Stimulated activated naive CD4-positive, alpha-beta T cell (primary cell): ENCODE measurements at places on chromosomes 1 and 21.

DNA sequence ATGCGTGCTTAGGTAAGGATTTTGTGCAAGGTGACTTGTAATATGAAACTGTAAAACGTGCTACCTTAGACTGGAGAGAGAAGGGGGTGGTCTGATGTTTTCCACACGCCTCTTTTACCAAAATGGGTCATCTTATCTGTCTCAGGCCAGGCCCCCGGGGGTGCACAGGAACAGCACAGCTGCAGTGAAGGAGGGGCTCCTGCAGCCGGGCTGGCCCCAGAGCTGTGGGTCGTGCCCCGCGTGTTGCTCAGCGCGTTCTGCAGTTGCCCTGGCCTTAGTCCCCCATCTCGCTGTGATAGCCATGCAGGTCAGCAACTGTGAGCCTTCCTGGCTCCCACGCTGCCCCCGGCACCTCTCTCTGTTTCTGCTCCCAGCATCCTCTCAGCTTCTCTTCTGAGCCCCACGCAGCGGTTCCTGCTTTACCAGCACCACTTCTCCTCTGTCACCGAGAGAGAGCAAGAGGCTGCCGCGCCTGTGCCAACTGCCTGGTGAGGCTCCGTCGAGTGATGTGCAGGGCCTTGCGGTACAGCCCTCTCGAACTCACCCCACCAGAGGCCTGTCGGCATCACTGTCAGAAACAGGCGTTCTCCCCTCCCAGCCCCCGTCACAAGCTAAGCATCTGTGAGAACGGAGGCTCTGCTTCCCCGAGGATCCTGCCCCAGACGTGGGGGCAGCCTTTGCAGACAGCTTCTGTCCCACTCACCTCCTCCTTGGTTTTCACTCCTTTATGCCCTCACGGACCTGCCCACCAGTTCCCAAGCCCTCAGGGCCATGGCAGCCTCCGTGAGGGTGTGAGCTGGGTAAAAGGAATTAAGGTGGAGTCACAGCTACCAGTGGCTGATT lies 73.3 kb downstream of the ADARB1 start:
- no peak for DNase-seq

DNA sequence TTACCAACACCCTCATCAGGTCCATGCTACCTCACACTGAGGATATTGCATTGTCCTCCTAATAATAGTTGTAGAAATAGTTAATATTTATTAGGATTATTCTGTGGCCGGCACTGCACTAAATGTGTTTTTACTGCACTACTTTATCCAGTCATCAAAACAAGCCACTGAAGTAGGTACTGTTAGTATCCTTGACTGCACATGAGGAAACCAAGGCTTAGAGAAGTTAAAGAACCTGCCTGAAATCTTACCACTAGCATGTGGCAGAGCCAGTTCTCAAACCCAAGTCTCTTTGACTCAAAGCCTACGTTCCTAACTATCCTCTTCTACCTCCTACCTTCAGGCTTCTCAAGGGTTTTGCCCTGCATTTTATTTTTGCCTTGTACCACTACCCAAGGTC lies 30.9 kb downstream of the FMO1 start:
- DNase-seq = no peak

- no peak for DNase-seq
Observed at GRCh38 chr1:219580009-219580676, 32.8 kb downstream of the ZC3H11B start.

- DNase-seq = no peak
Observed at GRCh38 chr1:70288166-70288565, 66.4 kb downstream of the ANKRD13C start.

- DNase-seq = no peak
Observed at GRCh38 chr1:230749150-230749549, 2.0 kb downstream of the CAPN9 start.

GRCh38 chr1:118147522-118147921 lies 37.5 kb downstream of the SPAG17 start:
- DNase-seq = no peak

GRCh38 chr1:77925956-77926355 lies 37.5 kb downstream of the NEXN start:
- no peak for DNase-seq

DNA sequence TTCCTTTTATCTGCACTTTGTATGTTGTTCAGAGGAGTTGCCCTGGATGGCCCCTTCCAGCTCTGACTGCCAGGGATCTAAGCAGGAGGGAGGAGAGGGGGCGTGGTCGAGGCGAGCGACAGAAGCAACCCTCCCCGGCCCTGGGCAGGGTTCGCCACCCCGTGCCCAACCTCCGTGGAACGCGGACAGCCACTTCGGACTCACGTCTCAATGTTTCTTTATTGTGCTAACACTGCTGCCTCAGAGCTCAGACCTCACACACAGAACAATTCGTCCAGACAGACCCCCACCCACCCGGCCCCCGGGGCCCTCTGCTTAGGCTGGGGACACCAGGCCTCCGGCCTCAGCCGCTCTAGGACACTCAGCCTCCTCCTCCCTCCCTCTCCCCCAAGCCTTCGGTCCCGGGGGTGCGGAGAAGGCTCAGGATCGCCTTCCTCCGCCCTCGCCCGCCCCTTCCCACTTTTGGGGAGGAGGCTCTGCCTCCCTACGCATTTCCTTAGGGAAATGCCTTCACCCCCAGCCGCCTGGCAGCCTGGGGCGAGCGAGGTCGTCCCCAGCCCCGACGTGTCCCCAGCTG lies 8.3 kb downstream of the VSIG8 start:
- DNase-seq = peak; percentile 34

- DNase-seq = no peak
Observed at GRCh38 chr1:40982721-40983120, 3.2 kb downstream of the CTPS1 start.
